ENCODE measurements at places on chromosomes 2 and 18. TPM values are rescaled to one million over a fixed set of nuclear protein-coding genes. Genes with fewer than 3 reads are reported as not detected.

CNTNAP5 gene
- total RNA-seq: not detected

CFC1 gene
- total RNA-seq: not detected

CFLAR gene
- total RNA-seq: 323 TPM

IHH gene
- total RNA-seq: not detected

GRCh38 chr2:216436383-216436782 is 24.1 kb downstream of the SMARCAL1 start:
- no peak for DNase-seq

- DNase-seq: no peak
These were observed 1.1 kb downstream of the HNRNPLL start for GRCh38 chr2:38601463-38602135.

- DNase-seq: no peak
These were observed 359.8 kb upstream of the SALL3 start for GRCh38 chr18:78619854-78620253.

GRCh38 chr2:170396799-170397459 is 219.0 kb downstream of the MYO3B start:
- no peak for DNase-seq

- no peak for DNase-seq
These were observed 166.4 kb downstream of the GALNT1 start for GRCh38 chr18:35747894-35748472.

GRCh38 chr2:177183860-177184259 is 28.7 kb upstream of the HNRNPA3 start:
- no peak for DNase-seq

Data from pulmonary artery endothelial cell (primary cell).